ENCODE measurements at places on chromosomes 12 and 14.

GRCh38 chr12:132561427-132562156 is 48.8 kb downstream of the LRCOL1 start:
- DNase-seq, result peak; percentile 62

DNA sequence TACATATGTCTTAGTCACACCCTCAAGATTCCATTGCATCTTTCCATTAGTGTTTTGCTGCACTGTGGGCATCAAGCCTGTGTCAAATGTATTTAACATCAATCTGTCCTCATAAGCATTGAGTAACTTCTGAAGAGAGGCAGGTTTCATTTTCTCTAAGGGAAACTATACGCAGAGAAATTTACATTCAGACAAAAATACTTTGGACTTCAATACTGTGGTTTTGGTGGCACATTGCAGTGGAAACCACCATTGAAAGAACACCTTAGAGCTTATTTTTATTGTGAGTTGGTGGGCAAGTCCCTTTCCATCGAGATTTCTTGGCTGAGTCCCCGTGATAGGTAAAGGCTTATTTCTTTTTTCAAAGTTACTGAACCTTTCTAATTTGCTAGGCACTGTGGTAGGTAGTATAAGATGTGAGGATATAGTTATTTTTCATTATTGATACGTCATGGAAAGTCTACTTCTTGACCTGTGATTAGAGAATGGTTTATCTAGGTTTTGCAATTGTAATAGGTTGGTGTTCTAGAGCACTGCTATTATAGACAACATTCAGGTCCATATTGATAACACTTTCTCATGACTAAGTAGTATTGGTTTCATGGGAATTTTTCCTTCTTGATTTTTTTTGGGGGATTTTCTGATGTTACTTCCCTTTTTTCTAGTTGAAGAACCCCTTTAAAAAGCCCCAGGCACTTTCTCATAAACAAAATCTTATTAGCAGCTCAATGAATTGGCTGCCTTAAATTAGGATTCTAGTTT is 81.9 kb downstream of the CFAP54 start:
- no peak for DNase-seq

DNA sequence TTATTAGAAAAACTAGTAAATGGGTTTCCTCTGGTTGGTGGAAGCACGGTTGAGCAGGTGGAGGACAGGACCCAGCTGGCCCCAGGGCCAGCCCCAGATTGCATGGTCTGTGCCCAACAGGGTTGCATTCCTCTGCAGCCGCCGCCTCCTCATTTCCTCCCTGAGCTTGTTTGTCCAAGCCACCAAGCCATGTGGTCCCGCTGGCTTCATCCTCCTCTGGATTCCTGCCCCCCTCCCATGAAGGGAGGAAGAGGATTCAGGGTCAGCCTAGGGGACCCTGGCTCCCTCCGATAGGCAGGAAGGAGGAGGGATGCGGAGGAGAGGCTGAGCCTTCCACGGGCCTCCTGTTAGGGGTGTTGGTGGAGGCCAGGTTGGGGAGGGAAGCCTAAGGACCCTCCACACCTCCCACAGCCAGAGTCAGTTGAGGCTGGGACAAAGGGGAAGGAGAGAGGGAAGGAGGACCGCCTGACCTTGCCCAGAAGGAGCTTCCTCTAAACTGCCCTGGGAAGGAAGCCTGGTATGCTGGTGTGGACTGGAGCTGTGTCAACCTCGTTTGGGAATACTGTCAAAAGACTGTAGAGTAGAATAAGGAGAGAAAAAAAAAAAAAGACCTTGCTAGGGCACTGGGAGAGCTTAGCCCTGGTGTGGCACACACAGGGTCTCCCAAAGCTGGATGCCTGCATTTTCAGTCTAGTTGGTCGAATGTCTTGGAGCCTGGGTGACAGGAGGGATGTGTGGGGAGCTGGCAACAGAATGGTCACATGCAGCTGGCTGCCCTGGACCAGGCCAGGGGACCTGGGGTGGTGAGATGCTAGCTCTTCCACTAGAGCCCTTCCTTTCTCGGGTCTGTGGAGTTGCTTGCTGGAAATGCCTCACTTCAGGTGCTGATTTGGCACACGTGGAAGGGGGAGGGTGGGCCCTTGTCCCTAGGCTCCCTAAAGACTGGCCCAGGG is 42.4 kb downstream of the PLEKHG3 start:
- no peak for DNase-seq

DNA sequence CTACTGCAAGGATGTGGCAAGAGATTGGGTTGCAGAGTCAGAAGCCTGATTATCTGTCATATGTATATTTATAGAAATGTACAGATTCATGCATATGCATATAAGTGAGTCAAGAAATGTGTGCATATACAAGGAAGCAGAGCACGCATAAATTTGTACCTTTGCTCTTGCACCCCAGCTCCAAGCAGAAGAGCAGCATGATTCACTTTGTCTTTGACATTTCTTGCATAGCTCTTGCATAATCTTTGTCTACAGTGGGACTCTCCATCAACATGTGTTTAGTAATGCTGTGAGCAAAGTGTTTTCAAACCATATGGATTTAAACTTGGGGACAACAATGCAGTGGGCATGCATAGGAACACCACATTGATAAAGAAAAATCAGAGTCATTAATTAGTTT is 330.7 kb upstream of the DCN start:
- DNase-seq, result no peak

- DNase-seq, result no peak
These were observed 430.9 kb downstream of the PCNX1 start for GRCh38 chr14:71338153-71338552.

DNA sequence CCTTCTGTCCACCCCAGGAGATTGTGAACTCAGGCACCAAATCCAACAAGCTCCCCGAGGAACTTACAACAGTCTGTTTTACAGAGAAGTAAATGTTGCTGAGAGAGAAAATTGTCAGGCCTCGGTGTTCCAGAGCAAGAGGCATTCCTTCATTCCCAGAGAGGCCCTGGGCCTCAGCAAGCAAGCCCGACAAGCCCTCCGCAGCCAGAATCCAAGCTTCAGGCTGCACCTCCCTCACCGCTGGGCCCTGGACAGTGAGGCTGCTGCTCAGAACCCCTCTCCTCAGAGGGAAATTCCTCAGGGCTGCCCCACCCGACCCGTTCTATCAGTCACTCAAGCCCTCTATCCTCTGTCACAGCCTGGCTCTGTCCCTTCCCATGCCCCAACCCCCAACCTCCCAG is 56.4 kb downstream of the ZFP36L1 start:
- no peak for DNase-seq

GRCh38 chr14:79584679-79585078 is 626.6 kb downstream of the DIO2 start:
- no peak for DNase-seq

- no peak for DNase-seq
These were observed 60.2 kb downstream of the LRCOL1 start for GRCh38 chr12:132550014-132550802.

DNA sequence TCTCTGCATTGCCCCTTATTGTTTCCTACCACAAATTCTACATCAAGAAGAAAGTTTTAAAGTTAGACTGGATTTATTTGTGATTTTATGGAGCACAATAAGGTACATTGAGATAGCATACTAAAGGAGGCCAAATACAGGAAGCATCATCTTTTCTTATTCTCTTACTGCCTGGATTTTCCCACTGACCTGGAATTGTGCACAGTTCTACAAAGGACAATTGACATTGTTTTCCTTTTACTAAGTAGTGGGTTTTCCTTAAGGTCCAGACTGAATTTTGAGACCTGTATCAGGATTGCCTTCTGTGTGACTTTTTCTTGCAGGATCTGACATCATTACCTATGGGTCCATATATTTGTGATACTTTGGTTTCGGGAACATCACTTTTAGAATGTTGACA is 18.8 kb upstream of the ZNF140 start:
- DNase-seq, result no peak

- DNase-seq, result peak; percentile 50
These were observed 188.3 kb upstream of the C14orf180 start for GRCh38 chr14:104390941-104391901.

All from brain (organoid and tissue), 16 donors.